ENCODE measurements at places on chromosomes 12 and 14.

- H3K4me1 ChIP-seq, result no peaks in the 10 kb centered on the region
- H3K36me3 ChIP-seq, result no peaks in the 10 kb centered on the region
- DNase-seq, result no peak
- H3K4me3 ChIP-seq, result no peak overlapping the region
- H3K27me3 ChIP-seq, result no peaks in the 10 kb centered on the region
These were observed 165.4 kb upstream of the TMEM260 start for GRCh38 chr14:56414236-56414635.

GRCh38 chr12:70876952-70877351 is 43.6 kb downstream of the PTPRR start:
- H3K27me3 ChIP-seq, result no peaks in the 10 kb centered on the region
- H3K4me3 ChIP-seq, result no peak overlapping the region
- no peak overlapping the region for H3K27ac ChIP-seq

DNA sequence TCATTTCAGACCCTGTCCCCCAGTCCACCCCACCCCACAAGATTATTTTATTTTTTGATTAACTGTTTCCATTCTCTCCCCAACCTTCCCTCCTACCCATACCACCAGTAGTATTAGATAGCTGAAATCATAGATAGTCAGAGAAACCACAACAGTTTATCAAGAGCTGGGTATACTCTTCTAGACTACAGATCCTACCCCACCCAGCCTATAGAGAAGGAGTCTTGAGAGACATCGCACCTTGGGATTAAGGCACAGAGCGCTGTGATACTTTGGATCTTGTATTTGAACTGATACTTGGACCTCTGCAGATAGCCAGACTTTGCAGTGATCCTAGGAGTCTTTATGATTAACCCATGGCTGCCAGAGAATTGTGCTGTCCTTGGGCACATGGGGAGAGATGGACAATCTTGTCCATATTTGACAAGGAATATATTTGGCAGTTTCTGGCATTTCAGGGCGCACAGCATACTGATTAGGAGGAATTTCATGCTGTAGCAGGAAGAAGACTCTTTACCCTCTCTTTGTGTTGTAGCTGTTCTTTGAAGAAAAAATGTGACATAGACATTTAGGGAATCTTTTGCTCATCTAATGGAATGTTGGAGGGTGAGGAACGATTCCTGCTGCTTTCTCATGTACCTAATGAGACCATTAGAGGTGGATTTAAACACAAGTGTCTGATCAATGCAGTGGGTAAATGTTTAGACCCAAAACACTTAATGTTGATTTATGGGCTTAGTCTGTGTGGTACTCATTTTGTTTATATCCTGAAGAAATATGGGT is 982 bp downstream of the RBMS2 start:
- H3K27ac ChIP-seq, result no peak overlapping the region
- H3K4me1 ChIP-seq, result 0 out of 2 replicates have a peak, but pooled peaks cover 6% of the 10 kb centered on the region
- no peaks in the 10 kb centered on the region for H3K27me3 ChIP-seq

GRCh38 chr14:63972323-63972932 is 119.6 kb downstream of the SYNE2 start:
- H3K4me1 ChIP-seq, result no peaks in the 10 kb centered on the region
- no peak overlapping the region for H3K4me3 ChIP-seq
- no peak overlapping the region for H3K27ac ChIP-seq
- H3K27me3 ChIP-seq, result no peaks in the 10 kb centered on the region
- no peak for DNase-seq
- no peaks in the 10 kb centered on the region for H3K36me3 ChIP-seq

- H3K36me3 ChIP-seq, result no peaks in the 10 kb centered on the region
- no peak for DNase-seq
- H3K27ac ChIP-seq, result no peak overlapping the region
- H3K4me3 ChIP-seq, result no peak overlapping the region
These were observed 490.3 kb downstream of the APAF1 start for GRCh38 chr12:99135376-99135775.

DNA sequence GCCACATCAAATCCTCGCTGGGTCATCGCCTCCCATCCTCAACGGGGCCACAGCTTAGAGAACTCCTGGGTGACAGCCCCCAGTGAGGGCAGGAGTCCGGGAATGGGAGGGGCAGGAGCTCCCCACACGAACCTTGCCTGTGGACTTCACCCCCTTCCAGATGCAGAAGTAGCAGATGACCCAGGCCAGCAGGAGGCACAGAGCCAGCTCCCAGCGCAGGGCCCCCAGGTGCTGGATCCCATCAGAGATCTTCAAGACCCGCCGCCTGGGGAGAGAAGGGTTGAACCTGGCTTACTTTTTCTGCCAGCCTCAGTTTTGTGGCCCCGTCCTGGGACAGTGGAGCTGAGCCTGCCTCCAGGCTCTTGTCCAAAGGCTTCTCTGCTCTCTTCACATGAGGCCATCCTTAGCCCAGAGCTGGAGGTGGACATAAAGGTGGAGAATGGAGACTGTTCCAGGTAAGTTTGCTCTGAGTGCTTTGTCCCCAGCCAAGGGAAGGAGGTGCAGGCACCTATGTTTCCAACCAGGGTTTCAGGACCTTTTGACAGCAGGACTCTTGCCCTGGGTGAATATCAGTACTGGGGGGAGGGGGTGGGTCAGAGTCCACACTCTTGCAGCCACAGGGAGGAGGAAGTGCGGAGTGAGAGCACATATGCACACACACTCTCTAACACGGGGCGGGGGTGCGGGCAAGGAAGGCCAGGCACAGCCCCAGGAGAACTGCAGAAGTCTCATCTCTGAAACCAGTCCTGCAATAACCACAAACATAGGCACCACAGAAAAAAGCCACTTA is 23.3 kb upstream of the SLC6A12 start:
- H3K36me3 ChIP-seq, result no peaks in the 10 kb centered on the region
- no peak overlapping the region for H3K27ac ChIP-seq
- no peak overlapping the region for H3K4me3 ChIP-seq
- no peak for DNase-seq
- peaks cover 36% of the 10 kb centered on the region for H3K27me3 ChIP-seq

DNA sequence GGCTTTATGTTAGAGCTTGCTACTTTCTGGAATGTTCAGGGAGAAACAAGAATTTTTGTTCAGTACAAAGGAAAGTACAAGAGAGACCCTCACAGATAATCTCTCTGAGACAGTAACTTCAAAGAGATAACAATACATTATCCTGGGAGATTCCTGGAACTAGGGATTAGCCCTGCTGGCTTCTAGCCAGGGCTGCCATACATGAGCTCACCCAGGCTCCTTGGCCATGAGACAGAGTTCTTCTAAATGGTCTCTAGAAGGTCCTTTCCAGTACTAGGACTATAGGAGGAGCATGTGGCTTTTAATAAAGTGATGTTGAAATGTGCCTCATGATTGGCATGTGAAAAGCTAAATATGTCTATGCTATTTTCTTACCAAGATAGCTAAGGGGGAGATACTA is 342.5 kb downstream of the EMP1 start:
- H3K4me3 ChIP-seq, result no peak overlapping the region
- H3K27me3 ChIP-seq, result no peaks in the 10 kb centered on the region
- no peak for DNase-seq
- no peak overlapping the region for H3K27ac ChIP-seq
- H3K36me3 ChIP-seq, result no peaks in the 10 kb centered on the region

- no peak overlapping the region for H3K27ac ChIP-seq
- no peaks in the 10 kb centered on the region for H3K36me3 ChIP-seq
- H3K4me3 ChIP-seq, result peak overlapping the region; percentile 77
- no peak for DNase-seq
These were observed 1.3 kb downstream of the ARID4A start for GRCh38 chr14:58299401-58300330.

DNA sequence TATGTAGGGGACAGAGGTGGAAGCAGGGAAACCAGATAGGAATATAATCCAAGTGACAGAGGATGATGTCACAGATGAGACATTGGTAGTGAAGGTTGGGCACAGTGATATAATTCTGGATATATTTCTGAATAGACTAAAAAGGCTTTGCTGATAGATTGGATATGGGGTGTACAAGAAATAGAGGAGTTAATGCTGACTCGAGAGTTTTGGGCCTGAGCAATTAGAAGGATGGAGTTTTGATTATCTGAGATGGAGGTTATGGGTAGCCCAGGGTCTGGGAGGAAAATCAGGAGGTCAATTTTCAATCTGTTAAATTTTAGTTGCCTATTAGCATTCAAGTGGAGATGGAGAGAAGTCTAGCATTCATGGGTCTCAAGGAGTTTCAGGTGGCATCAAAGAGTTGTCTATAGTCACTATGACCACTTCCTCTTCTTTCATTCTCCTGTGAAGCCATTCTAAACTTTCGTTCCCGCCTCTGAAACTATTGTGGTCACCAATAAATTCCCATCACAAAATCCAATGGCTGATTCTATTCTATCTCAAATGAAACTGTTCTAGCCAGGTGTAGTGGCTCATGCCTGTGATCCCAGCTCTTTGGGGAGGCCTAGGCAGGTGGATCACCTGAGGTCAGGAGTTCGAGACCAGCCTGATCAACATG is 10.6 kb upstream of the ANO6 start:
- no peaks in the 10 kb centered on the region for H3K27me3 ChIP-seq
- H3K4me3 ChIP-seq, result no peak overlapping the region
- peaks cover 15% of the 10 kb centered on the region for H3K4me1 ChIP-seq
- H3K36me3 ChIP-seq, result no peaks in the 10 kb centered on the region

GRCh38 chr14:36019126-36019525 is 157.4 kb downstream of the PTCSC3 start:
- no peak for DNase-seq
- H3K4me1 ChIP-seq, result no peaks in the 10 kb centered on the region
- H3K27me3 ChIP-seq, result no peaks in the 10 kb centered on the region
- H3K27ac ChIP-seq, result no peak overlapping the region
- no peak overlapping the region for H3K4me3 ChIP-seq
- H3K36me3 ChIP-seq, result no peaks in the 10 kb centered on the region

GRCh38 chr12:108360487-108360886 is 21.4 kb upstream of the CMKLR1 start:
- H3K36me3 ChIP-seq, result no peaks in the 10 kb centered on the region
- no peaks in the 10 kb centered on the region for H3K4me1 ChIP-seq
- no peak overlapping the region for H3K4me3 ChIP-seq
- no peak for DNase-seq
- H3K27ac ChIP-seq, result no peak overlapping the region

DNA sequence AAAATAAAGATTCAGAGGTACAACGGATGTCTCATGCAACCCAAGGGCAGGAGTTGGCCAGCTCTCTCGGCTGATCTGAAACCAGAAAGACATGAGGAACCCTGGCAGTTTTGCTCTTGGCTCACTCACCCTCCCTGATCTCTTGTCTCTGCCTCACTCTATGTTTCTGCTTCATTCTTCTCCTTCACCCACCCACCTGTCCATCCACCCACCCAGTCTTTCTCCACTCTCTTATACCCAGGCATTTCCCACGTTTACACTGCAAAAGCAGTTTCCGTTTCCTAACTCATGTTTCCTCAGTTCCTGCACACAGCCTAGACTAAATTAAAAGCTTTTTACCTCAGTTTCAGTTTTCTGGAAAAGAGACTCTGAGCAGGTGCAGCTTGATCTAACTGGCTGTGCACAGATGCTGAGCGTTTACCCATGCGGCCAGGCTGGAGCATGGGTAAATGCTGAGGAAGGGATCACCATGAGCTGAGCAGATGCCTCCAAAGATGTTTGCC is 157.6 kb downstream of the PRKCH start:
- peak; percentile 50 for DNase-seq
- peaks cover 39% of the 10 kb centered on the region for H3K4me1 ChIP-seq
- no peaks in the 10 kb centered on the region for H3K27me3 ChIP-seq
- no peaks in the 10 kb centered on the region for H3K36me3 ChIP-seq
- H3K27ac ChIP-seq, result peak overlapping the region; percentile 78

DNA sequence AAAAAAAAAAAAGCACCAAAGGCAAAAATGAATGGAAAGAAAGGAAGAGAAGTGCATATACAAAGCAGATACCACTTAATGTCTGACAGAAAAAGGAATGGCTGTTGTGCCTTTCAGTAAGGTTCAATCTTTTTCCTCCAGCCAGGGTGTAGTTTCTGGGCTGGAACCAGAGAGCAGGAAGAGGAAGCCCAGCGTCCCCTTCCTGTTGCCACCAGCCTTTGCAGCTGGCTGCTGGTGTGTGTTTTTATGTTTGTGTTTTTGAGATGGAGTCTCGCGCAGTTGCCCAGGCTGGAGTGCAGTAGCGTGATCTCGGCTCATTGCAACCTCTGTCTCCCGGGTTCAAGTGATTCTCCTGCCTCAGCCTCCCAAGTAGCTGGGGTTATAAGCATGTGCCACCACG is 64.6 kb upstream of the LTA4H start:
- H3K4me3 ChIP-seq, result no peak overlapping the region
- no peaks in the 10 kb centered on the region for H3K4me1 ChIP-seq
- no peak overlapping the region for H3K27ac ChIP-seq
- no peaks in the 10 kb centered on the region for H3K36me3 ChIP-seq

GRCh38 chr12:3225154-3225795 is 148.1 kb downstream of the TSPAN9 start:
- H3K4me1 ChIP-seq, result no peaks in the 10 kb centered on the region
- H3K36me3 ChIP-seq, result no peaks in the 10 kb centered on the region
- H3K27ac ChIP-seq, result no peak overlapping the region
- H3K27me3 ChIP-seq, result peaks cover 93% of the 10 kb centered on the region
- no peak overlapping the region for H3K4me3 ChIP-seq

GRCh38 chr12:10563966-10564365 is 49.4 kb downstream of the MAGOHB start:
- H3K4me3 ChIP-seq, result no peak overlapping the region
- H3K27ac ChIP-seq, result no peak overlapping the region
- 0 out of 2 replicates have a peak, but pooled peaks cover 5% of the 10 kb centered on the region for H3K27me3 ChIP-seq
- no peak for DNase-seq

DNA sequence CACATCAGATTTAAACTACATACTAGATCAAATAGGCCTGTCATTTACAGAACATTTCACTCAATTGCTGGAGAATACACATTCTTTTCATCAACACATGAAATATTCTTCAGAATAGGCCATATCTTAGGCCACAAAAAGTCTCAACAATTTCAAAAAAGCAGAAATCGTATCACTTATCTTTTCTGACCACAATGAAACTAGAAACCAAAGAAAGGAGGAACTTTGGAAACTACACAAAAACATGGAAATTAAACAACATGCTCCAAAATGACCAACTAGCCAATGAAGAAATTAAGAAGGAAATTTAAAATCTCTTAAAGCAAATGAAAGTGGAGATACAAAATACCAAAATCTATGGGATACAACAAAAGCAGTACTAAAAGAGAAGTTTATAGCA is 35.1 kb downstream of the PARP11 start:
- no peaks in the 10 kb centered on the region for H3K36me3 ChIP-seq
- H3K4me1 ChIP-seq, result no peaks in the 10 kb centered on the region
- H3K4me3 ChIP-seq, result no peak overlapping the region
- H3K27ac ChIP-seq, result no peak overlapping the region
- H3K27me3 ChIP-seq, result no peaks in the 10 kb centered on the region
- DNase-seq, result no peak

DNA sequence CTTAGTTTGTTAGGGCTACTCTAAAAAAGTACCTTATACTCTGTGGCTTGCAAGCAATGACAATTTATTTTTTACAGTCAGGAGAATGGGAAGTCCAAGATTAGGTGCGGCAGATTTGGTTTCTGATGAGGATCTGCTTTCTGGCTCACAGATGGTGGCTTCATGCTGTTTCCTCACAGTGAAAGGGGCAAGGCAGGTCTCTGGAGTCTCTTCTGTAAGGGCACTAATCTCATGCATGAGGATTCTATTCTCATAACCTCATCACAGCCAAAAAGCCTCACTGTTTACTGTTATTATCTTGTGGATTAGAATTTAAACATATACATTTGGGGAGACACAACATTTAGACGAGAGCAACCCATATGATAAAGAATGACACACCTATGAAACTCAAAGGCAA is 1957.4 kb upstream of the SEL1L start:
- H3K27ac ChIP-seq, result no peak overlapping the region
- H3K4me3 ChIP-seq, result no peak overlapping the region
- DNase-seq, result no peak
- no peaks in the 10 kb centered on the region for H3K4me1 ChIP-seq
- H3K27me3 ChIP-seq, result no peaks in the 10 kb centered on the region

GRCh38 chr12:120118321-120119061 is 1.9 kb upstream of the RAB35 start:
- peak overlapping the region; percentile 95 for H3K27ac ChIP-seq
- peaks cover 36% of the 10 kb centered on the region for H3K4me1 ChIP-seq
- no peaks in the 10 kb centered on the region for H3K27me3 ChIP-seq
- H3K4me3 ChIP-seq, result peak overlapping the region; percentile 72
